ENCODE measurements at places on chromosomes 2 and 18.

GRCh38 chr2:164186591-164186990, 434.7 kb downstream of the GRB14 start:
- no peak for DNase-seq

DNA sequence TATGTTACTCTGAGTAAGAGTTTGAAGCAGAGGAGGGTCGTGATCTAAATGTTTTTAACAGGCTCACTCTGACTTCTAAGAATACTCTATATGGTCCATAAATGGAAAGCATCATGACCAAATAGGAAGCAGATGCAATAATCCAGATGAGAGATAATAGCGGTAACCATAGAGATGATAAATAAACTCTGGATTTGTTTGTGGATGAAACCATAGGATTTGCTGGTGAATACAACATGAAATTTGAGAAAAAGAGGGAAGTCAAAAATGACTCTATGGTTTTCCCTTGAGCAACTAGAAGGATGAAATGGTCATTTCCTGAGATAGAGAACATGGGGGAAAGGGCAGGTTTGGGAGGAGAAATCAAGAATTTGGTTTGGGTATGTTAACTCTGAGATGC, 3.9 kb downstream of the HEATR5B start:
- DNase-seq, result no peak

GRCh38 chr2:198731842-198732399, 725.8 kb downstream of the SATB2 start:
- no peak for DNase-seq

- DNase-seq, result no peak
Observed at GRCh38 chr2:180000434-180000833, 6.7 kb downstream of the CWC22 start.

DNA sequence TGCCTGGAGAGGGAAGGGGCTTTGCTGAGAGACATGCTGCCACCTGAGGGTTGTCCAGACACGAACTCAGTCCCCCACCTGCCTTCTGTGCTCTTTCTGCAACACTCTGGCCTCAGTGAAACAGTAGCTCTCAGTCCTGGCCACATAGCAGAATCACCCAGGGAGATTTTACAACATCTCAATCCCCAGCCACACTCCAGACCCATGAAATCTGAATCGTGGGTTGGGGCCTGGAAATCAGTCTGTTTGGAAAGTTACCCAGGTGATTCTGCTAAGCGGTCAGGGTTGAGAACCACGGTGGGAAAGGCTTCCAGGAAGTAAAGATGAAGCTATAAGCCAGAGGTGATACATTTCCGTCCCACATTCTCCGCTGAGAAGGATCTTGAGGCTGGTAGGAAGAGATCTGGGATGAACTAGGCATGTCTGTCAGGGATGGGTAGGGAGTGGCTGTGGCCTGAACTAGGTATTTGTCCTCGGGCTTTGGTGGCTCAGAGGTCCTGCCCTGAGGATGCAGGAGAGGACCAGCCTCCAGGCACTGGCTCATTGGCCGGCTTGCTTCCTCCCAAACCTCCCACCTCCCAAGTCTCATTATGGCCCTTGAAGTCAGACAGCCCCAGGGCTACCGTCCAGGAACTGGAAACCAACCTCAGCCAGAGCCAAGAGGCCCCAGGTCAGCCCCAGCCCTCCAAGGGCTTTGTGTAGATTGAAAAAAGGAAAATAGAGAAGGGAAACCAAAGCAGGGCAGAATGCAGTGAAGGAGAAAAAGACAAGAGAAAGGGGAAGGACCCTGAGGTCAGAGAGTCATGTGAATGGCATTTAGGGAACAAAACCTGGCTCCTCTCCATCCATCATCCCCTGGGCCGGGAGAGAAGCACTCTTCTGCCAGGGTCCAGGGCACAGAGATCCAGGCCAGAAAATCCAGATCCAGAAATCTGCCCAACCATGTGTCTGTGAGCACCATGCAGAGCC, 119.6 kb downstream of the ZFP36L2 start:
- no peak for DNase-seq

DNA sequence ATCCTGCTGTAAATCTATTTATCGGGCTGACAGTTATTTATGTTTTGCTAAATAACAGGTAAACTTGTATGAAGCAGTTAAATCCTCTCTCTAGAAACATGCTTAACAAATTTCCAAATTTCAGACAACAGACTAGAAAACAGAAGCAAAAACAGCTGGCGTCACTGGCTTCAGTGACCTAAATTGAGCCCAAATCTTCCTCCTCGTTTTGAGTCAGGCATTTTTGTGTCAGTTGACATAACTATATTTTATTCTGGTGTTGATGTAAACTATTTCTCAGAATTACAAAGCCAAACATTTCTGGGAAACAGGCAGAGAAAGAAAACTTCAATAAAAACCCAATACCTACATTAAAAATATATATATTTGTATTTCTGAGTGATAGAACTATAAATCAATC, 21.7 kb downstream of the RBMS1 start:
- DNase-seq, result no peak

DNA sequence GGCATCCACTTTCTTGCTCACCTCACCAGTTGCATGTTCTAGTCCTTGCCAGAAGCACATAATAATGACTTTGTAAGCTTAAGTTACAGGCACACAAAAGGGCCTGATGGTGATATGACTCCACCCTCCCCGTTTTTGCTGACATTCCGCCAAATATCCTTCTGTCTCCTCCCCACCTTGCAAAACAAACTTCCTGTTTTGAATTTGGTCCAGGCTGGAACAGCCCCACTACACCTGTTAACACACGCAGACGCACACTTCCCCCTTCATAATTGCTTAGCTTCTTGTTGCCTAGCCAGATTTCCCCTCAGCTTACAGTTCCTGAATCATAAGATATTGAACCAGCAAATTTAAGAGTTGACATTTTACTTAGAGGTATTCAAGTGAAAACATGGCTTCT, at the start of gene MGAT5:
MGAT5 (plus strand) TSS at position 269 of the 400 bp plus-strand sequence. CDS start 332 bp downstream, outside the sequence.
- no peak for DNase-seq

- DNase-seq, result no peak
Observed at GRCh38 chr18:57089702-57090101, 57.2 kb upstream of the BOD1L2 start.

- no peak for DNase-seq
Observed at GRCh38 chr2:241154915-241155314, 4.6 kb downstream of the PPP1R7 start.

- DNase-seq, result no peak
Observed at GRCh38 chr2:114006460-114006859, 116.6 kb downstream of the ACTR3 start.

DNA sequence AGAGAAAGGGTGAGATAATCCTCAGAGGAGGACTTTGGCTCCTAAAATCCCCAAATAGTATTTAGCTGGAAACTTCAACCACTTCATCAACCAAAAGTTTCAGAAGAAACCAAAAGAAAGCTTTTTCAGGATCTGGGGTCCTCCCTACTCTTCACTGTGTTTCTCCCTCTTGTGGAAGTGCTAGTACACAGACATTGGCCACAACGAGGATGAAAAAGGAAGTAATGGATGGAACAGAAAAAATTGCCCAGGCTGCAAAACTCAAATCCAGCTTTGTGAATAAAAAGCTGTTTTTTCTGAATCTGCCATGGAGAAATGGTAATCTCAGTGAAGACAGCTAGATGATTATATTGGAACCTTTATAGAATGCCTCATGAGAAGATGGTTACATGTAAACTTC, 4.0 kb downstream of the PID1 start:
- no peak for DNase-seq

GRCh38 chr2:2191110-2191707, 139.9 kb downstream of the MYT1L start:
- no peak for DNase-seq

- DNase-seq, result no peak
Observed at GRCh38 chr2:86069091-86069685, 36.5 kb downstream of the POLR1A start.

DNA sequence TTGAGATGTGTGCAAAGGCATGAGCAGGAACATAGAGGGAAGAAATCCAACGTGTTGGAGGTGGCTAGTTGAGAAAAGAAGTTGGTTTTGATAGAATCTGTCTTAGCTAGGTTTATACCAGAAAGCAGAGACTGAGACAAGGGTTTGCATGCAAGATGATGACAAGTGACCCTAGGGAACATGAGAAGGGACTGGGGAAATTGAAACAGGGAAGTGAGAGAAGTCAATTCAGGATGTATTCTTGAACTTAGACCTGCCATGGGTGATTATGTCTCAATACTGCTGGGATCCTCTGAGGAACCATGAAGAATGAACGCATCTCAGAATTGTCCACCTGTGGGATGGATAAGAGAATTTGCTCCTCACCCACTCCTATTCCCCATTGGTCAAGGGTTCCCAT, 20.5 kb downstream of the IL36A start:
- DNase-seq, result no peak

GRCh38 chr2:118697781-118698180, 149.7 kb downstream of the EN1 start:
- no peak for DNase-seq

DNA sequence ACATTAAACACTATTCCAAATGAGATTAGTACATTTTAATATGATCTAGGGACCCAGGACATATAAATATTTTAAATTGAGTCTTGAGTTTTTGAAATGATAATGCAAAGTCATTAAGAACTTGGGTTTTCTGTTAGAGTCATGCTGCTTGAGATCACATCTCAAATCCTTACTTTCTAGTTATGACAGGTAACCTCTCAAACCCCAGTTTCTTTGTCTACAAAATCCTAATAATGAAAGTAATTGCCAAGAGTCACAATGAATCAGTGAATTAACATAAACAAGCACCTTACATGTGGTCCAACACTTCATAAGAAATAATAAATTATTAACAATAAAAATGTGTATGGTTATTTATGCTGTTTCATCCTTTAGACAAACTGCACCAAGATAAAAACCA, 607.6 kb downstream of the LRP1B start:
- no peak for DNase-seq

DNA sequence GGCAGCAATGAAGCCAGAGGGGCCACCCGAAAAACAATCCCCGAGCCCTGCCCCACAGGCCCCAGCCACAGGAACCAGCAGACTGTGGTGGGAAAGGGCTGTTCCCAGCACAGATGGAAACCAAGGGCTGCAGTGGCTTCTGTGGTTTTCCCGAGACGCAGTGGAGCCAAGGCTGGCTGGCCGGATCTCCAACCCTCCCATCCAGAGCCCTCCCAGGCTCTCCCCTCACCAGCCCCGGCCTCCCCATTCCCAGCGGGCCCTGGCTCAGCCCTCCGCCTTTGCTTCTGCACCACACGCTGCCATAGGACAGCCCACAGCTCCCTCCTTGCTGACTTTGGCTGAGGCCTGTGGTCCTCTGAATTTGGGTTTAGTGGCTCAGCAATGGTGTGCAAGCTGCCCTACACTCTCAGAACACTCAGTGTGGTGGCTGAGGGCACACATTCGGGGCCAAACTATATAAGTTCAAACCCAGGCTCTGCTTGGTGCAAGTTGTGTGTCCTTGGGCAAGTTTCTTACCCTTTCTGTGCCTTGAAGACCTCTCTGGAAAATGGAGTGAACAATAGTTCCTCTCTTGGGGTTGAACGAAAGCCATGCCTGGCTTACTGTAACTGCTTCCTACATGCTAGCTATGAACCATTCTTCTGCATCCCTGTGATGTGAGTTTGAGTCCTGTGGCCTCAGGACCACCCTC, 200.1 kb downstream of the SMAD7 start:
- no peak for DNase-seq

GRCh38 chr2:147297820-147298219, 547.0 kb upstream of the ACVR2A start:
- no peak for DNase-seq

GRCh38 chr2:65565681-65566080, 133.3 kb upstream of the SPRED2 start:
- DNase-seq, result no peak
